ENCODE measurements at places on chromosomes 3 and 15.
A peak's percentile ranks its signal among the peaks of the same experiment; 100 is the strongest.

DNA sequence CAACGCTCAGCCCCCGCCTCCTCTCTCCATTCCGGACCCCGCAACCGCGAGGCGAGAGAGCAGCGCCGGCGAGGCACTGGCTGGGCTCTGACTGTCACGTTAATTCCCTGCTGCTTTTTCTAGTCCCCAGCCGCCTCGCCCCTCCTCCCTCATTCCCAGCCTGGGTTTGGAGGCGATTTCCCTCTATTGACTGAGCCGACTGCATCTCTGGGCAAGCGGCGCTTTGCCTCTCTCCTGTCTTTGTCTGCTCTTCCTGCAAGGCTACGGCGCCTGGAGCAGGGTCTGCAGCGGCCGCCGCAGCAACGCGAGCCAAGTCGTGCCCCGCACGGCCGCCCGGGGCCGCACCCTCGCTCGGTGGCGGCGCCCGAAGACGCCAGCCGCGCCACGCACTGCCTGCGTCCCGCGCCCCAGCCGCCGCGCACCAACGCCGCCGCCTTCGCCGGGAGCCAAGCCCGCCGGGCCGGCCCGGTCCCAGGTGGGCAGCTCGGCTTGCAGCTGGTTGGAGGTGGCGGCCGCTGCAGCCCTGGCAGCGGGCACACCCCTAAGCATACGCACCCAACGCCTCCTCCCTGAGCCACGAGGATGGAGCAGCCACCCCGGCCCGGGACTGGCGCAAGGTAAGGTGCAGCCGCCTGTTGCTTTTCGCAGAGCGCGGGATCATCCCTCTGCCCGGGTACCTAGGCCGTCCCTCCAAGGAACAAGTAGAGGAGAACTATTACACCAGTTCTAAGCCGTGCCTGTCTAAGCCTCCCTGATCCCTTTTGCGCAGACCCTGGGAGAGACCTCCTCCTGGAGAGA lies at the start of gene LRRC3B:
LRRC3B (plus strand) TSS at position 152 of the 798 bp plus-strand sequence. CDS start 86,901 bp downstream, outside the sequence.
- DNase-seq = no peak

DNA sequence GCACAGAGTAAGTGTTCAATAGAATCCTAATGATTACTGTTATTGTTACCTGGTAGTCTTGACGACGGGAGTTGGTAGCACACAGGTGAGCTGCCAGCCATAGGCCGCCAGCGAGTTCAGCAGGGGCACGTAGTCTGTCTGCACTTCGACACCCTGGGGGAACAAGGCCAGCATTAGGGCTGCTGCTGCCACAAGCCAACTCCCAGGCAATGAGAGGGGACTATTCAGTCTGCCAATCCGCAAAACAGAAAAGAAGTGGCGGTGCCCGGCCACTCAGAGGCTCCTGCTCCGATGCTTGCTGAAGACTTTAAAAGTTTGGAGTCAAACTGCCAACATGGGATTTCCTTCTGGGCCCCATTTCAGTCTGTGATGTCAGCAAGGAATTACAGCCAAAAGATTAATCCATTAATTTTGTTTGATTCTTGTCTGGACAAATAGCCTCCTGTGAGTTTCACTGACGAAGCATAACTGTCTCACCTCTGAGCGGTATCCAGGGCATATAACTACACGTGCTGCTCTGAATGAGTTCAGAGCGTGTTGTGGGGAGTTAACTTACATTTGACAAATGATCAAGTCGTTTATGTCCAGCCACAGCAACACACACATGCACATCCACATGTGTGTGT lies 61.8 kb downstream of the OXNAD1 start:
- no peak for DNase-seq

DNA sequence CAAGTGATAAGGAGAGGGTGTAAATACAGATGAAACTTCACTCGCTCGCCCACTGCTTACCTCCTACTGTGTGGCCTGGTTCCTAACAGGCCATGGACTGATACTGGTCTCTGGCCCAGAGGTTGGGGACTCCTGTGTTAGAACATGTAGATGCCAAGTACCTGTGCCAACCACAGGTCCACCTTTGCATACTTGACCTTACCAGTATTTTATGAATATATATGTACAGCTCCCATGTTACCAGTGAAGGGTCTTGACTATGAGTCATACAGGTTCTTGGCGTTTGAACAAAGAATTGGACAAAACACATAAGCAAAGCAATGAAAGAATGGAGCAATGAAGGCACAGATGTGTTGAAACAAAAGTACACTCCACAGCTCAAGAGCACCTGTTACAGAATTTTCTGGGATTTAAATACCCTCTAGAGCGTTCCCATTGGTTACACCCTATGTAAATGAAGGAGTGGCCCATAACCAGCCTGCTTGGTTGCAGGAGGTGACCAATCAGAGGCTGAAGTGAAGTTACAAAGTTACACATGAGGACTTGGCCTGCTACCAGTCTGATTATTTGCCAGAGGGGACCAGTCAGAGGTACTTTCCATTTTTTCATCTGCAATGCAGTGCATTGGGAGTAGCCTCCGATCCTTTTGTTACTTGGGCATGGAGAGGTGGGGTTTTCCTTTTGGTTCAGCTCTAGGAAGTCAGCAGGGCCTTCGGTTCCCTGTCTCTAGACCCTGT lies 1.7 kb upstream of the GFM1 start:
- DNase-seq = peak; percentile 5

DNA sequence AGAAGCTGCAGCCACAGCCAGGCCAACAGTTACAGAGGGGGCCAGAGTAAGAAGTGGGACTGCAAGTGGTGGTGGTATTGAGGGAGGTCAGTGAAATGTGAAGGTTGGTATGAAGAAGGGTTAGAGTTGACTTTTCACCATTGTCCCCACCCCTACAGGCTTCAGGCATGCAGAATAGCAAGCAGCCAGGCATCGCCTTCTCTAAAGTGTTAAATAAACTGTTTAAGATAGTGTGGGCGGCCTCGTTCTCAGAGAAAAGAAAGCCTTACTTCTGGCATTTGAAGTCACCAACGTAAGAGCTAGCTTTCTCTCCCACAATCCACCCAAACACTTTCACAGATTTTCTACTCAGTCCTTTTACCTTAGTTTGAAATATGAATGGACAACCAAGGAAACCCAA lies 230.0 kb upstream of the CTDSPL start:
- no peak for DNase-seq

DNA sequence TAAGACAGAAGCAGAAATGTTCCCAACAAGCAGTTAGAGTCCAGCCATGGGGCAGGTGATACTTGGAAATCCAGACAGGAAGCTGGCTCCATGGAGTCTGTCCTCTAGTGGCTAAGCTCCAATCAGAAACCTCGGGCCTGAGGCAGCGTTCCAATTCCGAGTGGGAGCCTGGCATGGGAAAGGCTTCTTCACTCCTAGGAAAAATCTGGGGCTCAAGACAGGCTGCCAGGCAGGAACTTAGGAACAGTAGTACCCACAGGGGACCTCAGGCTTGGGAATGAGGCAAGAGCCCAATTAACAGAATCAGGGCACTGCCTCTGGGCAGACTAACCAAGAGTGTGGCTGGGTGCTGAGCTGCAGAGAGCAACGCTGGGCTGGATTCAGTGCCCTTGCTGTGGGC lies 6.2 kb upstream of the ATP13A4 start:
- DNase-seq = no peak

DNA sequence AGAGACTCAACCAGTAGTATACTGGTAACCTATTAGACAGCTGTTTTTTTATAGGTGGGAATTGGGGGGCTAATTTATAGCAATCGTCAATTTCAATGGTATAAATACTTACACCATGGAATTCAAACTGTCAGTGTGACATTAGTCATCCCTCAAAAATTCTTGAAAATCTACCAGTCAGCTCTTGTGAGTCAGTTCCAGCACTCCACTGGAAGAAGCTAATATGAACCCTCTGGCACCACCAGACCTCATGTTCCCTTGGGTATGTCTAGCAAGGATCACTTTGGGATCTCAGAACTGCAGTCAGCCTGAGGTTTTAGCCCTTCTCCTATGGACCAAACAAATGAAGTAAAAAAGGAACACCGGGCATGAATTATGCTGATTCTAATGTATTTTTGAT lies 11.8 kb upstream of the UACA start:
- DNase-seq = peak; percentile 91

GRCh38 chr3:36060950-36061349 lies 319.4 kb upstream of the STAC start:
- no peak for DNase-seq

DNA sequence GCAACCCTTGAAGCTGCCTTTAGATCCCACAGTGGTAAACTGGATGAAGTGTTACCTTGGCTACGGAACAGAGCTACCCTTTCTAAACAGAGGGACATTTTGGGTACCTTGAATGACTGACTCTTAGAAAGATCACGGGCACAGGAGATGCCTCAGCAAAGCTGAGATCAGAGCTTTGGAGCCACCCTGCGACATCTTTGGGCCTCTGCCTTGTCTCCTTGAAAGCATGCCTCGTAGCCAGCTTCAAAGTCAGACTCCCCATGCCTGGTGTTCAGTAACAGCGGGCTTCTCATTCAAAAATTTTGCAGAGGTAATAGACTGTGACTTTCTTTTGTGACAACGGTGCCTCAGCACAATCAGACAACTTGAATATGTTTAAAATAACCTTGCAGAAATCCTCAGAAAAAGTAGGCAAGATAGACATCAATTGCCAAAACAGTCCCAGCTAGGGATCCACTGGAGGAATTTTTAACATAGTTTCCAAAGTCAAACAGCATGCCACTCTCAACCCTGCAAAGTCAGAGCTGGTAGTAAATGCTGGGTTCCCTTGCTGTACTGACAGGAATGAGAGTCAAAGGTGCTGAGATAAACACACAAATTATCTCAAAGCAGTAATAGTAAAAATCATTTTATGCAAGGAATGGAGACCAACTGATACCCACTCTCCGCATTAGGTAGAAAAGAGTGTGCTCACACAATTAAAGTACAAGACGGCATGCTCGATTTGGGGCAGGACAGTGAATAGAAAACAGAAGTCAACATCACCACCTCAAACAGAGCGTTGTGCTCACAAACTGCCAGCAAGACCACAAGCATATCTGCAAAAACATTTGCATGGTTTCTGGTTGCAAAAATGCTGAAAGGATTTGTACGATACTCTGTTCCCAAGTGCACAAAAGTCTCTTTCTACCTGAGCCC lies 82.1 kb downstream of the MYO1E start:
- no peak for DNase-seq

- no peak for DNase-seq
These were observed 78.5 kb upstream of the DLG1 start for GRCh38 chr3:197376735-197377555.

DNA sequence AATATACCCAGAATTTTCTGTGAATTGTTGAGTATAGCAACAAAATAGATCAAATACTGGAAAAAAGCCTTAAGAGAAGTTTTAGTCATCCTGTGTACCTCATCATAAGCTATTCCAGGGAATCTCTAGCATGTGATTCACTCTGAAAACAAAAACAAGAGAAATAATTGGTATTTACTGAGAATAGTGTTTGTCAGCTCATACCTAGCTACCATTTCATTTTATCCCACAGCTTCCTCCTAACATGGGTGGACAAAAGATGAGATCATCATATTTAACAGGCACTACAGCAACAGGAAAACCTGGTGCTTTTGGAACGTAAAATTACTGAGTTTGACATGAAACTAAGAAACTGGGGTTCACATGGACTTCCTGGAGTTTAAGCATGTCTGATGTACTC lies 753.5 kb upstream of the NECTIN3 start:
- peak; percentile 61 for DNase-seq

DNA sequence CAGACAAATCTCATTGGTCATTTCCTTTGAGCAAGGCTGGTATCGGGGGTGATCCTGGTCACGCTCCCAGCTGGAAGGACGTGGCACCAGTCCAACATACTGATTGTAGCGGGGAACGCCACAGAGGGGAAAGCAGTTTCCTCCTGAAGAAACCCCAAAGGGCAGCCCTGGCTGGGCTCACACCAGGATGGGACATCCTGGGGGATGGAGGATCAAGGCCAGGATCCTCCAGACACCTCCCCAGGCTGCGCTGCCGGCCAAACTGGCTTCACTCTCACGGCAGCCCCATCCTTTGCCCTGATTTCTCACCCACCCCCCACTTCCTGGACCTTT lies 36.6 kb downstream of the MUC20 start:
- DNase-seq = no peak
